Retinal pigment epithelial cell (primary cell): ENCODE measurements at places on chromosomes 4 and X.
A peak's percentile ranks its signal among the peaks of the same experiment; 100 is the strongest.

DNA sequence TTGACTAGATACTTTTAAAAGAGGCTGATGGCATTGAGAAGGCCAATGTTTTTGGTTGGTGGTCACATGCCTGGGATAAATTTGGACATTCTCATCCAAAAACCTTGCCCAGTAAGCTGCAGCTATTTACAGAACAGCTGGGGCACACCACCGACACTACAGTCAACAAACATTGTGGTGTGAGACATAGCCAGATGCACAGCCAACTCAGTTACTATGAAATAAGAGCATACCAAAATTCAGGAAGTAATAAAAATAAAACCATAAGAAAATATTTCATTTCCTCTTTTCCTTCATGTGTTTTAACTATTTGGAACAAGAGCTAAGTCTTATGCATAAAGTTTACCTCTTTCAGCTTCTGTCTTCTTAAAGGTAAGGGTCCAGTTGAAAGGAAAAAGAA is 8.8 kb downstream of the PPM1K start:
- no peak for DNase-seq

GRCh38 chrX:154426916-154427770 is 1.3 kb upstream of the ATP6AP1 start:
- no peak for DNase-seq

DNA sequence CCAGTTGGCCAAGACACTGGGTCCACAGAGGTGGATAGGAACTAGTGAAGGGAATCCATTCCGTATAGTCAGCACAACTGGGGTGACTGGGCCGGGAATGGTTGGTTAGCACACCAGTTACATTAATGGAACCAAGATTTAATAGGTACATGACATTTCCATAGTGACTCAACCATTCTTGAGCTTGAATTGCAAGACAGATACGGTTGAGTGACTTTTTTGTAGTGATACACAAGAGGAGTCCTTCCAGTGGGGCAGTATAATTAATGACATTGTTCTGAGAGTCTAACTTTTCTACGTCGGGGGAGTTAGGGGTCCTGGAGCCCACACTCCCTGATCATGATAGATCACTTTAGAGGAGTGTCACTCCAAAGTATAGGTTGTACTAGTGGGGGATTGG is 211.6 kb upstream of the CXCL13 start:
- no peak for DNase-seq

DNA sequence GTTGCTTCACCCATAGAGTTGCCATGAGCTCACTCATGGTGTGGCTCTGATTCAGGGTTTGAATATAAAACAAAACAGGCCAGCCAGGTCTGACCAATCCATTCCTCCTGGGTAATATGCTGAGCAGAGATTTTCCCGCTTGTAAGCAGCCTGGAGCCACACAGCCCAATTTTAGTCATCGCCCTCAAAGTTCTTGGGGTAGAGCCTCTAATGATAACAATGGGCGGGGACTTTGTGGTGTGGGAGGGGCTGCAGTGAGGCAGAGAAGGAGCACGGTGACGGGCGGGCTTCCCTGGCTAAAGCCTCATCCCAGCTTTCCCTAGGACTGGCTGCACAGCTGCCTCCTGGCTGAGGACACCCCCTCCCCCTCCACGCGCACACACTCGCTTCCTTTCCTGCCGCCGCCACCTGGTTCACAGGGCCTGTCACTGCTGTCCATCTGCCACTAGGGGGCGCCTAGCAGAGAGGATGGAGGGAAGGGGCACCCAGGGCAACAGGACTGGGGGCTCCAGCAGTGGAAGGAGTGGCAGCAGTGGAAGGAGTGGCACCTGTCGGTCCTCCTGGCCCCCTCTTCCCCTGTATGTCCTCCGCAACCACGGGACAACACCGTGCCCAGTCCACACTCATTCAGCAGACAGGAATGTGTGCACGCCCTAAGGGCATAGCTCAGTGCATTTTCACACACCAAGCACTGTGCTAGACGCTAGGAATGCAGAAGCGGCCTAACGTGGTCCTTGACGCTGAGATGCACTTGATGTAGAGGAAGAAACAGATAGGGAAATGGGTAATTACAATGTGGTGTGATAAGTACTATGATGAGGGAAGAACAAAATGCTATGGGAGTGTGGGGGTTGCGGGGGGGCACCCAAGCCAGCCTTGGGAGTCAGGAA is 26.8 kb downstream of the PRPS1 start:
- no peak for DNase-seq

GRCh38 chr4:128145727-128146126 is 84.6 kb downstream of the LARP1B start:
- DNase-seq, result no peak

GRCh38 chr4:5389756-5390310 is 318.5 kb downstream of the EVC2 start:
- DNase-seq, result no peak

GRCh38 chr4:6216588-6216987 is 16.2 kb upstream of the JAKMIP1 start:
- no peak for DNase-seq

DNA sequence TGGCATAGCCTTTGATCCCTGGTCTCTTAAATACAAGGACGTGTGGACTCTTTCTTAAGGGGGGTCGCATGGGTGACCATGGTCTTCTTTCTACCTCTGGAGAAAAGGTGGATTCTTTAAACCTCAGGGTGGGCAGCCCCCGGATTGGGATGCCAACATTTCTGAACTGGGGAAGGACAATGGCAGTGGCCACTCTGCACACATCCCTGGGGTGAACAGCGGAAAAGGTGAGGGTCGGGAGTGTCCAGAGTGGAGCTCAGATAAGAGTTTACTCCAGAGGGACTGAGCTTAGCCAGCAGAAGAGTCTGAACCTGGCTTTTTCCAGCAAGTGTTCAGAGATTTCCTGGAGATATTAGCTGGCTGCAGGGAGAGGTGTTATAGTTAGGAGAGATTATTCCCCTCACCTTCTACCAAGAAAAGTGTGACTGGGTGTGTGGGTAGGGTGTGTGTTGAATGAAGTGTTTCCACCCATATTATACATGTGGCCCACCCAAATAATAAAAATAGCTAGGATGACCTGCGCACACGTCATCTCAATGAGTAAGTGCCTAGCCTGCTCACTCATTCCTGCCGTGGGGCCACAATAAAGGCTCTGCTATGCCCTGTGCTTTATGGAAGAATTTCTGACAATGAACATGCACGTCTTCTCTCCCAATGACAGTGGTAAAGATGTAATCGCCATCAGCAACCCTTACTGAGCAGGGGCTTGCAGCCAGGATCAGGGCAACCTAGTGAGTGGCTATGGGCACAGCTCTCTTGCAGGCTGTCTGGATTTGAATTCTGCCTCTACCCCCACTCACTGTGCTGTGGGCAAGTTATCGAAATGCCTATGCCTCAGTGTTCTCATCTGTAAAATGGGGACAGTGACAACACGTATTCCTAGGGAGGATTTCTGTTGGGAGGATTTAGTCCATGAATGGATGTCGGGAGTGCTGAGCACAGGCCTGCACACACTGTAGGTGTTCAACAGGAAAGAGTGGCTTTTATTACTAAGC is 76.6 kb downstream of the SLC2A9 start:
- DNase-seq, result no peak

- DNase-seq, result no peak
Measured at GRCh38 chrX:33741807-33742206, 390.3 kb downstream of the FAM47A start.

DNA sequence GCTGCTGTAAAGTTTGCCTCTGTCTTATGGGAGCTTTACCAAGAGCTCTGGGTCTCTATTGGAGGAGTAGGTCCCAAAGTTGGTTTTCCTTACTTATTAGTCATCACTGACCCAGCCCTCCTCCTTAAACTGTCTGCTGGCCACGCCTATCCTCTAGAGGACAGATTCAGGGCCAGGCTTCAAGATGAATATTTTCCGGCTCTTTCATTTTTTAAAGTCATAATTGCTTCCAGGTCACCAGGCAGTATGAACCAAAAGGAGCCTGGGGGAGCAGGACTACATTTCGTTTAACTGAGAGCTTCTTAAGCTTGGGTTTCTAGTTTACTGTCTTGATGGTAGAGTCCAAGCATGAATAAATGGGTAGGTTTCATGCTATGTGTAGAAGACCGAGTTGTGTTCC is 13.7 kb downstream of the BCORL1 start:
- no peak for DNase-seq

GRCh38 chr4:57040510-57040909 is 61.8 kb downstream of the POLR2B start:
- no peak for DNase-seq

DNA sequence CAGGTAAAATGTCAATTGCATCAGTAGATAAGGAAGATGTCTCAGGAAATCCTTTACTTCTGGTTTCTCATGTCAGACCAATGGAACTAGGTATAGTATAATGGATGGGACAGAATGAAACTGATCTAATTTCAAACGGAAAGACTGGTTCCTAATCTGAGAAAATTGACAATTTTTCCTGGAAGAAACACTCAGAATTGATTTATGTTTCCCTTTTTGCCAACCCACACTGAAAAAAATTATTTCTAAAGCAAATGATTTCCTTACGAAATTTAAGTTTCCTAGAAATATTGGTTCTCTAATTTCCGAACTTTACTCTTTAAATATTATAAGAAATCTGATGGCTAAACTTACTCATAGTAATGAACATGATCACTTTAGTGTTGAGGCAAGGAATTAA is 19.1 kb downstream of the PPAT start:
- DNase-seq, result no peak

GRCh38 chr4:56466910-56467283 is 520 bp upstream of the SRP72 start:
- no peak for DNase-seq

GRCh38 chrX:12991575-12991974 is 16.7 kb downstream of the TMSB4X start:
- no peak for DNase-seq

- DNase-seq, result no peak
Measured at GRCh38 chrX:97260679-97261078, 377.0 kb downstream of the RPA4 start.

GRCh38 chrX:37578045-37578444 is 6.6 kb downstream of the LANCL3 start:
- DNase-seq, result no peak

DNA sequence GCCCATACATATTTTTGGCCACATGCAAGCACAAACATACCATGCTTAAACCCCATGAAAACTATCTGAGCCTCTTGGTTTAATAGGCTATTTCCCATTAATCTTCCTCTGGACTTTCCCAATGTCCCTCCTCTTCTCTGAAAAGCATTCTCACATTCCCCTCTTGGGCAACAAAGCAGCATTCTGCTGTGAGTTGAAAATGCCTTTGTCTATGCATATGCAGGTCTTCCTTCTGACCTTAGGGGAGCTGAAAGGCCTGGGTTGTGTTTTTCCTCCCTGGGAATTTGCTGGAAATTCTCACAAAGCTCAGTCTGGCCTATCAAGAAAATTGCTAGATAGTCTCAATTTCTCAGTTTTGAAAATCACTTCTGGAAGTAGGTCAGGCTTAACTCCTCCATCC is 4.2 kb downstream of the VSIG4 start:
- no peak for DNase-seq

DNA sequence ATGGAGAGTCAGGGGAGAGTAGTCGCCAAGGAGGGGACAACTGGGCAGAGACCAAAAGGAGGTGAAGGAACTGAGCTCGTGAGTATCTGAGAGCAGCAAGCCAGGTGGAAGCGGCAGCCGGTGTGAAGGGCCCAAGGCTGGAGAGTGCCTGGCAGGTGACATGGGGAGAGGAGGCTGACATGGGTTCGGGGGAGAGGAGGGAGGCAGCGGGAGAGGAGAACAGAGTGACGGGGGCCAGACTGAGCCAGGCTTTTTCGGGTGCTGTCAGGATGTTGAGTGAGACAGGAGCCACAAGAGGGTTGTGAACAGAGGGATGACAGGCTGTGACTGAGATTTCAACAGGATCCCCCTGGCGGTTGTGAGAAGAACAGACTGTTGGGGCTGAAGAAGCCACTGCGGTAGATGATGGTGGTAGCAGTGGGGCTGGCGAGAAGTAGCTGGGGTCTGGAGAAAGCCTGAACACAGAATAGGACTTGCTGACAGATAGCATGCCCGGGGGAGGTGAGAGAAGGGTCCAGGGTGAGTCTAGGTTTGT is 5.7 kb downstream of the ELK1 start:
- no peak for DNase-seq

GRCh38 chr4:85372966-85373365 is 102.0 kb upstream of the ARHGAP24 start:
- DNase-seq, result peak; percentile 34

DNA sequence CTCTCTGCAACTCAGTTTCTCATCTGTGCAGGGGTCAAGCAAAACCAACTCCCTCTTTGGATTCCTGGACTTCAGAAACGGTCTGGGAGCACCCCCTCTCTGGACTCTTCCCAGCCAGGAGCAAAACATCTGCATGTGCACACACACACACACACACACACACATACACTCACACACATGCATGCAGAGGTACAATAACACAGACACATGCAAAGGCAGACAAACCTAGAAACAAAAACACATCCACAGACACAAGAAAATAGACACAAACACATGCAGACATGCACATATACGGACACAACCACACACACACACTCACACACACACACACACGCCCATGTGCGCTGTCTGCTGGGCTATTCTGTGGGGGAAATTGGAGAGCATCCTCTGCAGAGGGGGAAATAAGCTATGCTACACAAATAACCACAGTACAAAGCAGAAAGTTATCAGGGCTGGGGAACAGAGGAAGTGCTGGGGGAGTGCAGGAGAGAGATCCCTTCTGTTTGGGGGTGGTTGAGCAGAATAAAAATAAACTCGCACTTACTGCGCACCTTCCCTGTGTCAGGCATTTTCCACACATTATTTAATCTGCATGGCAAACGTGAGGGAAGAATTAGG is 19.9 kb downstream of the IQSEC2 start:
- DNase-seq, result no peak

DNA sequence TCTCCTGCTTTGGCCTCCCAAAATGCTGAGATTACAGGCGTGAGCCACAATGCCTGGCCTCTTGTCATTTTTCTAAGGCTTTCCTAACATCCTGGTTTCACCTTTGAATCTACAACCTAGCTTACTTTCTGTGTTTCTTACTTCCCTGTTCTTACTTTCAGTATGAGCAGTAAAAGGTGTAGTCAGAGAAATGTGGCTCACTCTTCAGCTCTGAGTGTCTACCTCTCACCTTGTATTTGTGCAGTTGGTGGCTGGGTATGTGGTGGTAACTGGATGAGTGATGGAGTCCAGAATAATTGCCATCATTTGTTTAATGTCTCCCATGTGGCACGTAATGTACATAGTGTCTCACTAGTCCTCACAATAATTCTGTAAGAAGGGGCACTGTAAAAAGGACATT is 19.1 kb upstream of the CXCL11 start:
- DNase-seq, result no peak

- no peak for DNase-seq
Measured at GRCh38 chrX:10926891-10927290, 184.2 kb upstream of the HCCS start.

DNA sequence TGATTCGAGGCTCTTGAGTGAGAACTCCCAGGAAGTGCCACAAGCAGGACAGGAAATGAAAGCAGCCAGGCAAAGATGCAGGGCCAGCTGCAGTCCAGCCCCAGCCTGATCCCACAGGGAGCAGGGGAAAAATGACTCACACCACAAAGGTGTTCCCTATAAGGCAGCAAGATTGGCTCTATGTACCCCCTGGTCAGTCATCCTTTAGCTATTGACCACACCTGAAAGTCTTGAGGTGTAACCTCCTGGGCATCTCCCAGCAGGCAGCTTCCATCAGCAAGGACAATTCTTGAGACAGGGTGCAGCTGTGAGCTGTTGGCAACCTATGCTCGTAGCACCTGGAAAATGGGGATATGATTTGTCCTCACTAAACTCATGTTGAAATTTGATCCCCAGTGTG is 27.9 kb upstream of the EXOC1L start:
- DNase-seq, result no peak
